ENCODE measurements at places on chromosomes 11 and 22.
A peak's percentile ranks its signal among the peaks of the same experiment; 100 is the strongest.

DNA sequence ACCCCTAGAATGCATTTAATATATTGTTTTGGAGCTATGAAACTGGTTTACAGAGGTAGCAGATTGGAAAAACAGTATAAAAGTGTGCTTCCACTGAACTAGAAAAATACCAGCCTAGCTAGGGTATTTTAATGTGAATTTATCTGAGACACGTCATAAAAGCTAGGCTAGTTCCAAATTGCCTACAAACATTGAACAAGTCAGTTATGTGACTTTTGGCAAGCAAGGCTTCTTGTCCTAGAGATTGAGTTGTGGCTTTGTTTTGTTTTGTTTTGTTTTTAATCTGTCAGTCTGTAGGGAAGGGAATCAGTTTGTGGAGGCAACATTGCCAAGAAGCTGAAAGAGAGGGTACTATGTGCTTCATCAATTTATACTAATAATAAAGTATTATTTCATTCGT lies 24.2 kb downstream of the RTN3 start:
- DNase-seq = no peak

DNA sequence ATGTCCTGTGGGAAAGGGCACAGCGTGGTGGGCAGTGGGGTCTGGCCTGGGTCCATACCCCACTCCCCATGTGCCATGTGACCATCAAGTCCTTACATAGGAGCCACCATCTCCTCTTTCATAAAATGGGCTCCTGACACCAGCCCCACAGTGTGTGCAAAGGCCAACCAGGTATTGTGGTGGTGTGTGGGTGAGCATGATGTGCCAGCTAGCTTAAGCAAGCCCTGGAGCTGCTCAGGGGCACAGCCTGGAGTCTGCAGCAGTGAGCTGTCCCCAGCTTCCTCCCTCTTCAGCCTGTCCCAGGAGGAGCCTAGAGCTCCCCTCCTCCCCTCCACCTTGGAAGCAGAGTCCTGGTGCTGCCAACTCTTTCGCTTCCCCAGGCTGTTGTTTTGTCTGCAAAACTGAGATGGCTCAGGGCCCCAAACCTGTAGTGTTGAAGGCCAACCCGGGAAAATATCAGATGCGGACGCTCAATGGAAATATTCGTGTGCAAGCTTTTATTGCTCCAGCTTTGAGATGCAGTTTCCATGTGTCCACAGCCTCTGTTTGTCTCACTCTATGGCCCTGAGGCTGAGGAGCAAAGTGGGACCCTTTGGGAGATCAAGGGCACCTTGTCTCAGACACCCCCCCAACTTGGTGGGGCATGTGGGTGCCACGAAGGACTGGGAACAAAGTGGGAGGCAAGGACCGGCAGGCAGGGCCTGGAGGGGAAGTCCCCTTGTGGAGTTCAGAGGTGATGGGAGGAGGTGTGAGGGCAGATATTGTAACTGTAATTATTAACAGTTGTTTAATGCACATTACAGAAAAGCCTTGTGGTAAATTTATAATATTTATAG lies 92.6 kb downstream of the CTTN start:
- no peak for DNase-seq

- DNase-seq = no peak
Measured at GRCh38 chr11:44736791-44737190, 10.0 kb downstream of the TSPAN18 start.

- no peak for DNase-seq
Measured at GRCh38 chr11:60528934-60529333, 13.7 kb downstream of the MS4A13 start.

DNA sequence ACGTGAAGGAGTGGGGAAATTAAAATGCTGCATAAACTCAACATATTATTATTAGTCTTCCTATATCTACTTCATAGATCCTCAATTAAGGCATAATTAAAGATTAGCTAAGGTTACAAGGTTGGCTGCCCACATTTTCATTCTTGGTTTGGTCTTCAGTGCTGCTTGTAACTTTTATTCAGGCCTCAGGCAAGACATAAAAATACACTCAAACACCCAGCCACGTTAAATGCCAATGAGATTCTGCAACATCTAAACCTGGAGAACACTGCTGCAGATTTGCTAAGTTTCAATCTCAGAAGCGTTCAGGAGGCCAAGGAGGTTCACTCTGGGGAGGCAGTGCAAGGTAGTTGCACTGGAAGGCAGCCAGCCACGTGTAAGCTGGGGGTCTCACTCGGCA lies 358.7 kb upstream of the NARS2 start:
- DNase-seq = no peak

DNA sequence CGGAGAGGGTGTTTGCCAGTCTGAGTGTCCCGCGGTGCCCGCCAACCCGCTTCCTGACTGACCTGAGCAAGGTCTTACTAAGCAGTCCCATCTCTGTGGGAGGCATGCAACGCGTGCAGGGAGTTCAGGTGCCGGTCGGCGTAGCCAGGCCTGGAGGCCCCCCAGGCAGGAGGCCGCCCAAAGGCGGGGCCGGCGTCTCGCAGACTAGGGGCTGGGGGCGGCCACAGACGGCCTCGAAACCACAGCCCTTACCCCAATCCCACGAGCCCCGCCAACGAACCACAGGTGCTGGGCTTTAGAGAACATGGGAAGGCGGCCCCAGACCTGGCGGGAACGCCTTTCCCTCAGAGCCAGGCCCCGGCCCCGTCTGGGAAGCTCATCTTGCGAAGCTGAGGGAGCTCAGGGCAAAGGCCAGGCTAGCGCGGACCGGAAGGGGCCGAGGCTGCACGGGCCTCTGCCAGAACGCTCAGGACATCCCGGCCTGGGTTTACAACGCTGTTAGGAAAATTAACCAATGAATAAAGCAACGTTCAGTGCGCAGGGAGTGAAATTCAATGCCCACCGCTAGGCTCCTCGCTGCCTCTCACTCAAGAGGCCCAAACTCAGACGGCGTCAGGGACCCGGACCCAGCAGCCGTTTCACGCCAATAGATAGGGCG lies 2.1 kb upstream of the MTFP1 start:
- peak; percentile 44 for DNase-seq

- DNase-seq = no peak
Measured at GRCh38 chr11:79388201-79388600, 52.6 kb downstream of the TENM4 start.

GRCh38 chr11:68812526-68812925 lies 29.2 kb downstream of the CPT1A start:
- no peak for DNase-seq

GRCh38 chr11:106379712-106380111 lies 302.2 kb downstream of the AASDHPPT start:
- DNase-seq = no peak
